Stimulated activated naive CD4-positive, alpha-beta T cell treated with Interleukin-2 at 50 U/mL for 16 hours (primary cell): ENCODE measurements at places on chromosomes 12 and 14.

- no peak for DNase-seq
These were observed 73.4 kb upstream of the CLEC14A start for GRCh38 chr14:38329246-38329645.

GRCh38 chr14:102229071-102229738 is 75.8 kb downstream of the MOK start:
- no peak for DNase-seq

- DNase-seq = no peak
These were observed 25.4 kb downstream of the FAM222A start for GRCh38 chr12:109738878-109739665.

GRCh38 chr12:6754411-6754810 is 1.5 kb upstream of the MLF2 start:
- no peak for DNase-seq

- DNase-seq = no peak
These were observed 51.9 kb downstream of the TESPA1 start for GRCh38 chr12:54932691-54933090.

DNA sequence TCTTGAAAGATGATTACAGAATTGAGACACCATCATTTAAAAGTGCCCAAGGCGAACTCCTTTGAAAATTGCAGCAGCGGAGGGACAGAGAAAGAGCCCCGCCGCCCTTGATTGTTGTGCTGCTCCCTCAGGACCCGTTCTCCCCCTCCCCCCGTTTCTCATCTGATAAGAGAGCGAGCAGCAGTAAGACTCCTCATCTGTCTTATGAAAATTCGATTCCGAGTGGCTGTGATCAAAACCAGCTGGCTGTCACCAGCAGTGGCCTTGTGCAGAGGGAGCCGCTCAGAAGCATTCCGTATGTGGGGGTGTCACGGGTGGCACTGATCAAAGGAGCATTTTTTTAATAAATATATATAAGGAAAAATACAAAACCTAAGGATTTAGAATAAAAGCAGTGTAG is 78.0 kb upstream of the GPATCH2L start:
- no peak for DNase-seq

- no peak for DNase-seq
These were observed 109.7 kb downstream of the SLC25A47 start for GRCh38 chr14:100432652-100433427.

- DNase-seq = no peak
These were observed 143.8 kb upstream of the DAAM1 start for GRCh38 chr14:59044707-59045106.

DNA sequence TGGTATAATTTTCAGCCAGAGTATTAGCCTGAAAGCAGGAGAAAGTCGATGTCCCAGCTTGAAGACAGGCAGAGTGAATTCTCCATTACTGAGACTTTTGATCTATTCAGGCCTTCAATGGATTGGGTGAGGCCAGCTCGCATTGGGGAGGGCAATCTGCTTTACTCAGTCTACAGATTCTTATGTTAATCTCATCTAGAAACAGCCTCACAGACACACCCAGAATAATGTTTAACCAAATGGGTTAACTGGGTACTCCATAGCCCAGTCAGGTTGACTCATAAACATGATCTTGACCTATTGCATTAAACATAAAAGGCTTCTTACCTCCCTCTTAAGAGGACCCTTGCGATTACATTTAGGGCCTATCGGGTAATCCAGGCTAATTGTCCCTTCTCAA is 118.0 kb downstream of the KTN1 start:
- no peak for DNase-seq
